ENCODE measurements at places on chromosomes 3 and 15.

- no peak for DNase-seq
Measured at GRCh38 chr3:12253516-12254343, 35.1 kb upstream of the PPARG start.

- no peak for DNase-seq
Measured at GRCh38 chr3:171419457-171419856, 40.7 kb downstream of the TNIK start.

DNA sequence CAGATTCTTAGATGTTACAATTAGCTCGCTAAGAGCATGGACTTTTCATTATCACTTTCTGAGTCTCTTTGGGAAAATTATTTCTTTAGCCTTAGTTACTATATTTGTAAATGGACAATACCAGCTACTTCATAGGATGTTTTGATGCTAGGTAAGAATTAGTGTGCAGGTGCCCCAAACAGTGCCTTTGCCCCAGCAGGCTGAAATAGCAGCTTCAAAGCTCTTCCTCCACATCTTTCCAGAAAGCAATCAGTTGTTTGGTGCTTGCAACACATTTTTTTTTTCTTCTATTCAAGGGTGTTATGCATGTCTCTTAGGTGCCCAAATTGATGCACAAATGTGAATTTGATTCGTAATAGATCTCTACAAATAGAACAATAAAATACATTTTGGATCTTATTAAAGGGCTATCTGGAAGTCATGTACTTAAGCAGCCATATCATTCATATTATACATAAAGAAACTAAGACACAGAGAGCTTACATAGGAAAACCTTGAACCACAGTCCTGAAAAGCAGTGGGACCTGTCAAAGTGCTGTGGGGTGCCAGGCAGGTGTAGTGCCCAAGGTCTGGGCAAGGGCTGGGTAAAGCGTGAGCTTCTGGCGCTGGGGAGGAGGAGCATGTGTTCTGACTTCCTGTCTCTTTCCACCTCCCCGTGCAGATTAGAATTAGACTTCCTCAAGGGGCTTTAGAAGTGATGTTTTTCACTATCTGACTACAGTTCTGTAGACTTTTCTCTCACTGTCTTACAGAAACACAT lies 62.9 kb downstream of the FNDC3B start:
- DNase-seq = no peak

DNA sequence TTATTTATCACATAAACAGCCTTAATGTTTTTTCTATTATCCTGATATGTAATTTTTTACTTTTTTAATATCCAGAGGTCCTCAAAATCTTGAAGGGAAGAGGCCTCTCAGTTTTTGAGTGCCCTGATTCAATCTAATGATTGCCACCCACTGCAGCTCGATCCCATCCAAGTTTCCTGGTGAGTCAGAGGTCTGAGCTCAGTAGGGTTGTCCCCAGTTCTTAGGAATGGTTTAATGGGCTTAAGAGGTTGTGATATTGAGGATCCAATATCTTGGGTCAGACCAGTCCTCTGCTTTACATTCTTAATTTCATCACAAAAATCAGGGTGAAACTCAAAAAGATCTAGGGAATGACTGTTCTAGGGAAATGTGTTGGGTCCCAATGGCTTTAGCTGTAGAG lies 238.5 kb downstream of the NSUN3 start:
- DNase-seq = no peak

DNA sequence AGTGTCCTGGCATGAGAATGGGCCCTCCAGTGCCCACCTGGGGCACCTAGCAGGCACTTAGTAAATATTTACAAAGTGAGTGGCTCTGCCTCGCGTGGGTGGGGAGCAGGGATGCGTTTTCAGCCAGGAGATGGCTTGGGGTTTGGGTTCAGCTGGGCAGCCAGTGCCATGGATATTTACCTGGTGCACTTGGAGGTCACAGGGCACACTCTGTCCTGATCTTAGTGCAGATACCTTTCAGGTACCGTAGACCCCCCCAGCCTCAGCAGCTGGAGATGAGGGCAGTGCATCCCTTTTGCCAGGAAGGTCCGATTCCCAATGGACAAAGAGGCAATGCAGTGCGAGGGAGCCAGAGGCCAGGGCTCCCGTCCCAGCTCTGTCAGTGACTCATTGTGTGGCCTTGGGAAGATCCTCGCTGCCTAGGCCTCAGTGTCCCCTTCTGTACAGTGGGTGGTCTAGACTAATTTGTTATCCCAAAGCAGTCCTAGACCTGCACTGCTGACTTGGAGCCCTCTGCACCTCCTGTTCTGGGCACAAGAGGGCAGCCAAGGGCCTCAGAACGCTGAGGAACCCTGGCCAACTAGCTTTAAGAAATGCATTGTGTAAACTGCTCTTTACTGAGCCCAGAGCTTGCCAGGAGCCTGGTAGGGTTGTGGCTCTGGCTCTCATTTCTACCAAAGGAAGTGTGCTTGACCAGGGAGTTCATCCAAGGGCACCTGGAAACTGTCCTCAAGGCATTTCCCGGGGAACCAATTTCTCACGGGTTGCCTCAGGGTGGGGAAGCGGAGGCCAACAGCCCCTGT lies 16.0 kb downstream of the HDAC11 start:
- peak; percentile 93 for DNase-seq

GRCh38 chr3:123064914-123065313 lies 1.9 kb upstream of the PDIA5 start:
- DNase-seq = no peak

DNA sequence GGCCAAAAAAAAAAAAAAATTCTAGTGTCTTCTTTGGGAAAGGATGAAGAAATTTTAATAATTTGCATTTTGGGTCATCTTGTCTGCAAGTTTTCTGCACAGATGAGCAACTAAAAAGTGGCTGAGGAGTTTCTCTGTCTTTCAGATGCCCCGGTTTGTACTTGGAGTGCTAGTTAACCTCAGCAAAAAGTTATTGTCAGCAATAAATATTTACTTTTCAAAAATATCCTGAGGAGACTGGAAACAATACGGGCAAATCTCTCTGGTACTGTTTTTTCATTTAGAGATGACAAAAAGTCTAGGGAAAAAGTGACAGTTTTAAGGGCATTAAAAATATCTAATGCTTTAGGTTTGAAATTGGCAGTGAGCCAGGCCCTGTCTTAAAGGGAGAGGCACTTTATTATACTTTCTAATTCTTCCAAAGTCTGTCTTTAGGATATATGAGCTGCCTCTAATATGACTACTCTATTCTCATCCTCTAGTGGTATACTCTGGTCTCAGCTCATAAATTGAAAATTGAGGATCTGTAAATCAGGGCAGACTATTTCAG lies 436.0 kb upstream of the NR2F2 start:
- DNase-seq = no peak

- no peak for DNase-seq
Measured at GRCh38 chr3:32229565-32229964, 8.9 kb upstream of the CMTM8 start.

DNA sequence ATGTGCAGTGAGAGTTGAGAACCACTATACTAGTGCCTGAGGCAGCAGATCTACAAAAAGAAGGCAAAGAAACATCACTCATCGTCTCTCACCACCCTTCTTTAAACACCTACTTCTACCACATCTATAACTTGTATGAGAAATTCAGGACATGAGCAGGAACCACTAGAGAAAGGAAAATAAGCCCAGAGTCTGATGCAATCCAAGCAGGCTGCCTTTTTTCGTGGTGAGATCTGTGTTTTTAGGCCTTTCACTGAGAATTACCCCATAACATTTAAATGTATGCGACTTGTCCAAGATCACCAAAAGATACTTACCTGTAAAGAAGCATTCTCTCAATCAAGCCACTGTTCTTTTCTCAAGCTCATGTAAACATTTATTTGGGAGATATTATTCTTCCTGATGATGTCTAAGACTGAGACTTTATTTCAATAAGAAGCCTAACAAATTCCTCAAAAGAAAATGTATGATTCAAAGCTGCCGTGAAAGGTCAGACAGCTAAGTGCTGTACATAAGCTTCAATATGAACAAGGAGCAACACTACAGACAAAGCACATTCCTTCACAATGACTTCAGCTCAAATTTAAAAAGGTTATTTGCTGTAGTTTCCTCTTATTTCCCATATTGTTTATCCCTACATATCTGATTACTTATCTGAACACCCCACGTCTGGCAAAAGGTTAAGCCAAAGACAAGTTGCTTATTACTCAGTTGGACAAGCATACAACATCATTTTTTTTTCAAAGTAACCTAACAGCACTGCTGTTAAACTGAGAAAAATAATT lies 16.5 kb downstream of the SPICE1 start:
- no peak for DNase-seq

DNA sequence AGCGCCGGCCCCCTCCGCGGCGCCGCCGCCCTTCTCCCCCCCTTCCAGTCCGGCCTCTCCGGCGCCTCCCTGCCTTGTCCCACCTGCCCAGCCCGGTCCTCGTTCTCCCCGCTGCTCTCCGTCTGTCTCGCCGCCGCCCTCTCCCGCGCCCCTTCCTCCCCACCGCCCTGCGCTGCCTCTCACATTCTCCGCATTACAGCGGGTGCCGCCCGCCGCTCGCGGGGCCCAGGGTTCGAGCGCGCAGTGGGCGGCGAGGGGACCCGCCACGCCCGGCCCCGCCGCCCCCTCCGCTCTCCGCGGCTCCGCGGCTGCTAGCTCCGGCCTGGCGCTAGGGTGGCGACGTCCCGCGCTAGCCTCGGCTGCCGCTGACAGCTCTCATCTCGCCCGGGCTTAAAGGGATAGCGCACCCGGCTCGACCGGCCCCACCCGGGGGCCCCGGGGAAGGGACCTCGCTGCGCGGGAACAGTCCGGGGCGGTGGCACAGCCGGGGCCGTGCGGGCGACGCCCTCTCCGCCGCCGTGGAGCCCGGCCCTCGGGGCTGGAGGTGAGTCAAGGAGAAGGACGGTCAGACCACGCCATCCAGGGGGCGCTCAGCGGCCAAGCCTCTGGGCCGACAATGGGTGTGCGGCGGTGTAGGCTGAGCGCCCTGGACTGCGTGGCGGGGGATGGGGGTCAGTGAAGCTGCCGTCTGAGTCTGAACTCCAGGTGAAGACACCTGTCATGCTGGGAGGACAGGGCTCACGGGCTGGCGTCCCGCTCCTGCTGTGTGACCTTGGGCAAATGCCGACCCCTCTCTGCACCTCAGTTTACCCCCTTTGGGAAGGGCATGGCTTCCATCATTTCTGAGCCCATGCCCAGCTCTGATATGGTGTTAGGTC lies 187.4 kb upstream of the LINGO1 start:
- DNase-seq = peak; percentile 70

- no peak for DNase-seq
Measured at GRCh38 chr3:71816767-71817156, 31.8 kb upstream of the PROK2 start.
